ENCODE measurements at places on chromosomes 7 and 10.

- DNase-seq = no peak
These were observed 12.6 kb upstream of the LAMB4 start for GRCh38 chr7:108142675-108143259.

- no peak for DNase-seq
These were observed 309.4 kb downstream of the TWIST1 start for GRCh38 chr7:18808026-18808425.

DNA sequence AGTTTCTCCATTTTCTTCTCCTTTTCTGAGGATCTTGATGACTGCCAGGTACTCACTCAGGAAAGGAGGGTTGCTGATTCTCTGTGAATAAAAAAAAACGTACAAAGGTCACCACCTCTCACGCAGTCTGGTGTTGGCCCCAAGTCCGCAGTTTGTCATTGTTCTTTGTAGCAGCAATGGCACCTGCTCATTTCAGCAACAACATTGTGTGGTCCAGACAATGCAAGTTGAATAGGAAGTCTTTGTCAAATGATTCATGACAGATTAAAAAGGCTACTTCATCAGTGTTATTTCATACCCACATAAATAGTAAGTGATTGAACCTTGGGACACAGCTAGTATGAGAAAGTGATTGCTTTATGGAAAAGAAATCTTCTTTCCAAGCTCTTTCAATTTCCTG lies 653.5 kb upstream of the MGMT start:
- no peak for DNase-seq

- DNase-seq = no peak
These were observed 53.5 kb downstream of the SCIN start for GRCh38 chr7:12623885-12624498.

DNA sequence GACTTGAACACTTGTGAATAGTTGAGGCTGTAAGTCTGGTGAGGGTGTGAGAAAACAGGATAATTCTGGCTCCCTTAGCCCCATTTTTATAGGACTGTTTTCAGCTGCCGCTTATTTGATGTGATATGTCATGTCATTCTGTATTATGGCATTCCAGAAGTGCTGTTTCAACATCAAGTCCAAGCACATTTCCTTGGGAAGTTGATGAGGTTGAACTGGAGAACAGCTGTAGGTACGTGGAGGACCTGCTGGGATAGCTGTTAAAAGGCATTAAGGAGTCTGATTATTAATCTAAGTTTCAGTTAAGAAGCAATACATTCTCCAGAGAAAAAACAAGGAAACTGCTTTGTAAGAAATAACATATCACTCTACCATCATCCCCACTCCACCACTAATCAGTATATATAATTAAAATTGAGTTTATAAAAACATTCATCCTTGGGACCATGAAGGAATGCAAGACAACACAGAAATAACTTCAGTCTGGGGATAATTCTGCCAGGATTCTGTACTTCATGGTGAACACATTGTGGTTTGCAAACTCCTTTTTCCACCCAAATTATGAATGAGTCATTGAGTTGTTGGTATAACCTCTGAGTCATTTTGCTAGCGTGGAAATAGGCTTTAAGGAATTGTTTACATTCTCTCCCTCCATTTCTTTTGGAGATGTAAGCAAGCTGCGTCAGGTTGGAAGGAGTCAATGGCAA lies 39.9 kb upstream of the TMEM229A start:
- DNase-seq = no peak

- no peak for DNase-seq
These were observed 60.2 kb upstream of the DGKB start for GRCh38 chr7:14962778-14963177.

GRCh38 chr10:132043861-132044695 lies 21.7 kb upstream of the JAKMIP3 start:
- no peak for DNase-seq

GRCh38 chr10:100362570-100363496 lies 15.8 kb downstream of the SCD start:
- DNase-seq = no peak

DNA sequence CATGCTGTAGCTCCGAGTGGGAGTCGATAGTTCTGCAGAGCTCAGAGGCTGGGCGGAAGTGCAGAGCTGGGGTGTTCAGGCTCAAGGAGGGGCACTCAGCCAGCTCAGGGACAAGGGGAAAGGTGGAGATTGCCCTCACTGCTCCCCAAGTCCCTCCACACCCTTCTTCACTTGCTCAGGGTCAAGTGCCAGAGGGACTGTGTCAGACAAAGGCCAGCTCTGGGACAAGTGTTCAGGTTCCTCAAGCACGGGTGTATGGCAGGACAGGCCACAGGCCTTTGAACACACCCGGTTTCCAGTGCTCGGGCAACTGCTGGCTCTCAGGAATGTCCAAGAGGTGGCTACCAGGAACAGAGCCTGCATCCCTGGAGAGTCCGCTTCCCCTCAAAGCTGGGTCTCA lies 293.0 kb upstream of the PODXL start:
- DNase-seq = no peak

DNA sequence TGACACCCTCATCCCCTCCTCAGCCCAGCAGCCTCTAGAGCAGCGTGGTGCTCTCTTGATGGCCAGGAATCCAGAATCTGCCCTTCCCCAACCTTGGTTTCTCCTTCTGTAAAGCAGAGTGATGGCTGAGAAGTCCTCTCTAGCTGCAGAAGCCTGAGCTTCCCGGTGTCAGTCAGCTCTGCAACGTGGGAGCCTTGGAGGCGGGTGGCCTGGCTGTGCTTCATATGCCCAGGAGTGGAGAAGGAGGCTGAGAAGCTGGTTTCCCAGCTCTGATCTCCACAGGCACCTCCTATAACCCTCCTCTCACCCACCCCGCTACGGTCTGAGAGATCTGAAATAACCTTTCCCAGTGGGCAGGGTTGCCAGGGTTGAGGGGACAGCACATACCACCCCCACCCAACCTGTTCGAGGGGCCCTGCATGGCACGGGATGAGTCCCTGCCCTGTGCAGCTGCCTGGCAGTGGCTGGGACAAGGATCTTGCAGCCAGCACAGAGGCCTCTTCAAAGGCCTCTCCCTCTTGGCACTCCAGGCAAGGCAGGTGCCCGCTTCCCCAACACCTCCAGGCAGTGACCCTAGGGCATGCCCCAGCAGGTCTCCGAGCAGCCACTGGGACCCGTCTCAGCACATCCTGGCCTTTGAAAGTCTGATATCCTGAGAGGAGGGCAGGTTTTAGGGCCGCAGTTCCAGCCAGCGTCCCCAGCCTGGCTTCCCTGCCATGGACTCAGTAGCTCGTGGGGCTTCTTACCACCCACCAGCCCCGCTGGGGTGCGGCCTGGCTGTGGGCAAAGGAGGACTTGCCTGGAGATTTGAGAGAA lies 18.3 kb upstream of the SLC29A3 start:
- no peak for DNase-seq

DNA sequence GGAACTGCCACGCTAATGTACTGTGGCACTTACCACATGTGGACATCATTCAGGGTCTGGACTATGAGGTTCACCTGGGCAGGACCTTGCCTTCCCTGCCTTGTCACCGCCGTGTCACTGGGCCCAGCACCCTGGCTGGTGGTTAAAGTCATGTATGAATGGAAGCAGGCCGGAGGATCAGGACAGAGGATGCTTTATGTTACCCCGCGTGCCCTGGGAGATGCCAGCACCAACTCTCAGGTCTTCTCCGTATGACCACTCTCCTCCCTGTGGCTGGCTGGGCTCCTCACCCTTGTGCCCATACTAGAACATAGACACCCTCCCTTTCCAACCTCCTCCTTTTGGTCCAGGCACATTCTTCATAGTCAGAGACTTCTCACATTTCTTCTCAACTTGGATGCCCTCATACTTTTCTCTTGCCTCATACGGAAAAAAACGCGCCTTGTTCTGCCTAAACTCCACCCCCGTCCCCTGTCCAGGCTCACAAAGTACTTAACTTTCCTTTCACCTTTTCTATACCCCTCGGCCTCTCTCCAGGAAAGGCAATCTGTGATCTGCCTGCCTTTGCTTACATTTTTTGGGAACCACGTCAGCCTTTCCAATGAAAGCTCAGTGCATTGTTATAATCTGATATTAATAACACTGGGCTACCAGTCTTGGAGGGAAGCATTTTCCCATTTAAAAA lies 240.0 kb downstream of the TEX36 start:
- no peak for DNase-seq

GRCh38 chr10:87724789-87725188 lies 65.1 kb downstream of the PAPSS2 start:
- DNase-seq = no peak

DNA sequence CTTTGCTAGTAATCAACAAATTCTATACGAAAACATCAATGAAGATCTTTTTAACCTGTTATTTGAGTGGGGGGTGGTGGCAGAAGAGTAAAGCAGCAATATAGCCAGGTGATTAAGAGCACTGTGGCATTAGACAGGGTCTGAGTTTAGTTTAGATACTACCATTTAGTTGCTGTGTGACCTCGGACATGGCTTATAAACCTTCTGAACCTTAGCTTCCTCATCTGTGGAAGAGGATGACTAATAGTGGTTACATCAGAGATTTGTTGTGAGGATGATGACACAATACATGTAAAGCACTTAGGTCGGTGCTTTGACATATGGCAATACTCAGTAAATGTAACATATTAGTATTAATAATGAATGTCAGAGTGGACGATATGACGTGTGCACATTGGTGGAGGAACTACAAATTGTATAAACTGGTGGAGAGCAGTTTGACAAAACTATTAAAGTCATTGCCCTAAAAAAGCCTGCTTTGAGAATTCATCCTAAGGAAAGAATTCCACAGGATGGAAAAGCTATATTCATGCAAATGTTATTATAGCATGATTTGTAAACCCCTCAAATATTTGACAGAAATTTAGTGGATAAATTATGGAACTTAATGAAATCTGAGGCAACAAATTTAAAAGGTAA lies 24.3 kb downstream of the SPAG6 start:
- no peak for DNase-seq

DNA sequence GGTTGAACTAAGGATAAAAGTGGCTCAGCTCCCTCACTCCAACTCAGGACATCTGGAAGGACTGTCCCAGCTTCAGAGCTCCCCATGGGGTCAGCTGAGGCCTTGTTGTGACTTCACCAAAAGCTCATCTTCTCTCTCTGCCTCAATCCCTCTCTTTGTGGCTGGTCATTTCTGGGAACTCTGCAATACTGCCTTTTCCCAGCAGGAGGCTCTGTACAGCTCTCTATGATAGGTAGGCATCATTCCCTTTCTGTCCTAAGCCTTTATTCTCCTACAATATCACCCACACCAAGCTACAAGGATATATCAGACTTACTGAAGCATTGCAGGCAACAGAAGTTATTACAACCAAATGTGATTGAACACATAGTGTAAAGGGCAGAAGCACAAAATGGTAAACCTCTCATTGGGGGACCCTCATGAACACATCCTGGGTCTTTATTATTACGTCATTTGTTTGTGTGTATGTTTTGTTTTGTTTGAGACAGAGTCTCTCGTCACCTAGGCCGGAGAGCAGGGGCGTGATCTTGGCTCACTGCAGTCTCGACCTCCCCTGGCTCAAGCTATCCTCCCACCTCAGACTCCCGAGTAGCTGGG lies 36.7 kb upstream of the PRPS1L1 start:
- DNase-seq = no peak

- DNase-seq = no peak
These were observed 566.0 kb downstream of the SUGCT start for GRCh38 chr7:40700653-40701421.

DNA sequence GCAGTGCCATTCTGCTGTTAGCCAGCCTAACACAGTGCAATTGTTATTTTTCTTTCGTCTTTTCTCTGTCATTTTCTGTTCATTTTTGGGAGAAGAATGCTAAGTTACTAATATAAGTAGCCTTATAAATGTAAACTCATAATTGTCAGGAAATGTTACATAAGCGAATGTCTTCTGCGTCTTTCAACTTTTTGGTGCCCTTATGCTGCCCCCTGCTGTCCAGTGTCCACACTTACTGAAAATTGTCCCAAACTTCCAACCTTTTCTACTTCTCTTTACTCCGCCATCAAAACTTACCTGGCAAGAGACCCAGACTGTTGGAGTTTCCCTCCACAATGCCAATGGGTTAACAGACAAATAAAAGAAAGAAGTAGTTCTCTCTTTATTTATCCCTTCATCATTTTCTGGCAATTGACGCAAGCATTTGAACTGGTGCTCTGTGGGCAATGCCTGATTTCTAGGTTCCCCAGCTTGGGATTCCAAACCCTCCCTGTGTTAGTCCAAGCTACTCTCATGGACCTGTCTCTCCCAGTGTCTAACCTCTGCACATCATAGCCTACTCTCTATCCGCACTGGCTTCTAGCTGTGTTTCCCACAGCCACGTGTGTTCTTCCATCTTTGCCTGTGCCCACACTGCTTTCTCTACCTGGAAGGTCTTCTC lies 21.0 kb upstream of the EPC1 start:
- DNase-seq = no peak

DNA sequence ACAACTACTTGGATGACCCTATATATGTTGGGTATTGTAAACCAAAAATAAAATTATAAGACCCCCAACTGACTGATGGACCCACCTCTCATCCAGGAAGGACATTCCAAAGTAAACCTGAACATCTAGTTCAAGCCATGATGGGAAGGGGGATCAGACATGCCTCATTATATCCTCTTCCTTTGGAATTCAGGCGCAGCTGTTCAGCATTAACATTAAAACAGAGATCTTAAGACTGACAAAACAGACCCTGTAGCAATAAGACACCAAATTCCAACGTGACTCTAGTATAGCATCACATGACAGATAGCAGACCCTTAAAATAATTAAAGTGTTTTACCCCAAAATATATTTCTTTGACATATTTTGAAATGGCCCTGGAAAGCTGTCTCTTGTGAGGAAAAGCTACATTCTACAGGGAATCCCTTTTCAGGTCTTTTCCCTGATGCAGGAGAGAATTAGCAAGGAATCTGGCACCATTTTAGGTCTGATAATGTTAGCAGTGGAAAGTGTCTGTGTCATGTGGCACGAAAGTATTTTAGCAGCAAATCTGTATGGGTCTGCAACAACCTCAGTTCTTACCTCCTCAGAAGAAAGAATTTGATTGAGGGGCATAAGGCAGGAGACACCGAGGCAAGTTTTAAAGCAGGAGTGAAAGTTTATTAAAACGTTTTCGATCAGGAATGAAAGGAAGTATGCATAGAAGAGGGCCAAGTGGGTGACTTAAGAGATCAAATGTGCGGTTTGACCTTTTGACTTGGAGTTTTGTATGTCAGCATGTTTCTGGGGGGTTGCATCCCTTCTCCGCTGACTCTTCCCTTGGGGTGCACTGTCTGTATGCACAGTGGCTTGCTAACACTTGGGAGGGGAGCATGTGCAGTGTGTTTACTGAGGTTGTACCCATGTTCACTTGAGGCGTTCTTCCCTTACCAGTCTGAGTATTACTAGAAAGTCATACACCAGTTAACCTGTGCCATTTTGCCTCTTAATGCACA lies 236.6 kb upstream of the PPP1R3A start:
- DNase-seq = no peak

- DNase-seq = no peak
These were observed 18.2 kb downstream of the CYP17A1 start for GRCh38 chr10:102819054-102819453.

DNA sequence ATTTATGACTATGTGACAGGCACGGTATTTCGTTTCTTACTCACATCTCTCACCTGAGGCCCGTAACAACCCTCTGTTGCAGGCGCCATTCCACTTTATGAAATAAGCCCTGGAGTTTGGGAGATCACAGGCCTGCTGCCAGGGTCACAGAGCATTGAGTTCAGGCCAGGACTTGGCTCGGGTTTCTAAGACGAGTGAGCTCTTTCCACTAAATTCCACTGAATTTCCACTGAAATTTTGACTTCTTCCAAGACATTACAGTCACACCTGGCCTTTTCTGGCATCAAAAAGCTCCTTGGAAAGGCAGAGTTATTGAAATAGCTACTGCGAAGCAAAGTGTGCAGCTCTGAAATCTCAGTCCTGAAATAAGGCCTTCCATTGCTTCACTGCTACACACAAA lies 282.8 kb upstream of the MGMT start:
- DNase-seq = no peak

GRCh38 chr10:61760943-61761824 lies 98.5 kb downstream of the CABCOCO1 start:
- DNase-seq = no peak
